ENCODE measurements at places on chromosomes 11 and 22.
A peak's percentile ranks its signal among the peaks of the same experiment; 100 is the strongest.

- no peak for DNase-seq
These were observed 109.5 kb downstream of the FANCF start for GRCh38 chr11:22516111-22516510.

- DNase-seq, result no peak
These were observed 1.4 kb downstream of the MYEOV start for GRCh38 chr11:69295079-69295994.

DNA sequence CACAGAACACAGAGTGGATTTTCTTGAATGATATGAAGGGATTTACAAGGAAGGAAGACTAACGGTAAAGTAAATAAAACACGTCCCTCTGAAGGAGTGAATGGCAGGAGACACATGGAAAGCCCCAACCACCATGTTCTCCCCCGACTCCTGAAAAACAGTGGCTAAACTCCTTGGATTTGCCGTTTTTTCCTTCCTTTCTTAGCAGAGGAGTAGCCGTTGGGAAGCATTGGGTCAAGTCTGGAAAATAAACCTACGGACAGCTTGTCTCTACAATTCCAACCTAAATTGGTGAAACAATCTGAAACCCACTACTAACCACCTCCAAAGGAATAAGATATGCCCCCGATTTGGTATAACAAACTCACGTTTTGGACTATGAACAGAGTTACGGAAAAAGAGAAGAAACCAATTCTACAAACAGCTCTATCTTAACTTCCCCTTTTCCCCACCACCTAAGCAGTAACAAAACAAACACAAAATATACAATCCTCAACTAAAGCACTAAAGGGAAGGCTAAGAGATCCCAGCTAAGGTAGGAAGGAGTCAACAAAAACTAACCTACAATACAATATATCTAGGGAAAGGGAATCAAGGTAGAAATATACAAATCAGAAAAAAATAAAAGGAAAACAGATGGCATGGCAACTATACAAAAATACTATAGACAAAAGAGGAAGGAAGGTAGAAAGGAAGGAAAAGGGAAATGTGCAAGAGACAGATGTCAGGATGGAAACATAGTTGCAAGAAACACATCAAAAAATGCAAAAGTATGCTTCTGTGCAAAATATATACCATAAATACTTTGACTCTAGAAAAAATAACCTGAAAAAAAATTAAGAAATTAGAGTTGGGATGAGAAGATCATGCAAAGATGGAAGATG, 43.8 kb upstream of the LYVE1 start:
- no peak for DNase-seq

DNA sequence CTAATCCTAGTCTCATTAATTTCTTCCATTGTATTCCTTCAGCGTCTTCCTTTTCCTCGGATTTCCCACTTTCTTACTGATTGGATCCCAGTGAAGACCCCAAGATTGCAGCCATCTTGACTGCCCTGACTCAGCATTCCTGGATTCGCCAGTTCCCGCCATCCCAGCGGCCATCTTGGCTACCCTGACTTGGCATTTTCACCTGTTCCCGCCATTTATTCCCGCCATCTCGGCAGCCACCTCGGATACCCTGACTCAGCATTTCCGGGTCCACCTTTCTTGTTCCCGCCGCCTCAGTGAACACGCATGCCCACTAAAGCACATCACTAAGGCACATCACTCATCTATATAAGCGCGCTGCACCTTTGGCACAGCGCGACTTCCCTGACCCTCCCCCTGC, 13.8 kb upstream of the OR56A3 start:
- DNase-seq, result no peak

DNA sequence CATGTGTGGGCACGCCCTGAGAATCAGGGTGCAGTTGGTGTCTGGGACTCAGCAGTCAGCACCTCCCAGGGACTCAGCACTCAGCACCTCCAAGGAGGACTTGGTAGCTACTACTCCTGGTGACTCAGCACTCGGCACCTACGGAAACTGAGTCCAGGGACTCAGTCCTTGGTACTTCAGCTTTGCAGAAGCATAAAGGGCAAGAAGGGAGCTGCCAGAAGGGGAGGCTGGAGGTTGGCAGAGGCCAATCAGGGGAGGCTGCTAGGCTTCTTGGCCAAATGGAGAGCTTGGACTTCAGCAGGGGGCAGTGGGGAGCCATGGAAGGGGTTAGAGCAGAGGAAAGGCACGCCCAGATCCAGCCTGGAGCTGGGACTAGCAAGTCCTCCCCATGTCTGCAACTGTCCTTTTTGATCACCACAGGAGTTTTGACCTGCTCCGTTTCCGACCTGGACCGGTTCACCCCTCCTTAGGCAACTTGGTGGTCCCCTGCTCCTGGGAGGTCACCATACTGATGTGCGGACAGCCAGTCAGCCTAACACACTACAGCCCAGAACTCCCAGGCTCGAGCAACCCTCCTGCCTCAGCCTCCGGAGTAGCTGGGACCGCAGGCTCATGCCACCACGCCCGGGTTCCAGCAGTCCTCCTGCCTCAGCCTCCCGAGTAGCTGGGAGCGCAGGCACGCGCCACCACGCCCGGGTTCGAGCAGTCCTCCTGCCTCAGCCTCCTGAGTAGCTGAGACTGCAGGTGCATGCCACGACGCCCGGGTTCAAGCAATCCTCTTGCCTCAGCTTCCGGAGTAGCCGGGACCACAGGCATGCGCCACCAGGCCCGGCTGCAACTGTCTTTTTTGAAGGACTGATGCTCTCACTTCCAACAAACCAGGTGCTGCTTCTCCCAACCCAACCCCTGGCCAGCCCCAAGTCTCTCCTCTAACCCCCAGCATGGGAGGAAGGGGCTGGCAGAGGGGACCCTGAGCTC, 1.5 kb downstream of the ANO9 start:
- no peak for DNase-seq

DNA sequence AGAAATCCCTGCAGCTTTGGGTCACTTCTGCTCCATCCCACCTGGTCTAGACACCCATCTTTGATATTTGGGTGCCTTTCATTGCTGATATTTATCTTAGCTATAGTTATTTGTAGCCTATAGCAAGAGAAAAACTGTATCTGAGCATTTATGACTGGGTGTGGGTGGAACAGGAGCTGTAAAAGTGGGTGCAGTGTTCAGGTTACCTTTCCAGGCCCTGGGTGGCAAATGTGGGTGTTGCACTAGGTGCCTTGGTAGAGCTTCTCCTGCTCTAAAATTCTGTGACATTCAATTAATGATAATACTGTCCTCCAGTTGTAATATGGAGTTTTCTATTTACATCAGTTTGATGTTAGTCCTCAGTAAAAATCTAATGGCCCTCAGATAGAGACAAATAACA, 78.4 kb upstream of the OR4B1 start:
- no peak for DNase-seq

DNA sequence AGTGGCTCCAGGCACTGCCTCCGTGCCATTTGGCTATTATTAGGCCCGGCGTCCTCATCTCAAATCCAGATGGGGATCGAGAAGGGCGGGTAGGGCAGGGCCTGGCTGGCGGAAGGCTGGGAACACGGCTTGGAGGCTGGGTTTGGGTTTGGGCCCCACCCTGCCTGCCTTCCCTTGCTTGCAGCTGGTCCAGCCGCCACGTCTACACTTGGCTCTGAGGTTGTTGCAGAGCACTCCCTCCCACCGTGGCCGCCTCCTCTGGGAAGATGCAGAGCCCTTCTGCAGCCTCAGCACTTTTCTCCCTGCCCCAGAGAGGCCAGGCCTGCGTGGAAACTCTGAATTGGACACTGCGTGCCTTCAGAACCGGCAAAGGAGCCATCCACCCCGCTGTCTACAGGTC, 5.2 kb upstream of the SMTN start:
- no peak for DNase-seq

DNA sequence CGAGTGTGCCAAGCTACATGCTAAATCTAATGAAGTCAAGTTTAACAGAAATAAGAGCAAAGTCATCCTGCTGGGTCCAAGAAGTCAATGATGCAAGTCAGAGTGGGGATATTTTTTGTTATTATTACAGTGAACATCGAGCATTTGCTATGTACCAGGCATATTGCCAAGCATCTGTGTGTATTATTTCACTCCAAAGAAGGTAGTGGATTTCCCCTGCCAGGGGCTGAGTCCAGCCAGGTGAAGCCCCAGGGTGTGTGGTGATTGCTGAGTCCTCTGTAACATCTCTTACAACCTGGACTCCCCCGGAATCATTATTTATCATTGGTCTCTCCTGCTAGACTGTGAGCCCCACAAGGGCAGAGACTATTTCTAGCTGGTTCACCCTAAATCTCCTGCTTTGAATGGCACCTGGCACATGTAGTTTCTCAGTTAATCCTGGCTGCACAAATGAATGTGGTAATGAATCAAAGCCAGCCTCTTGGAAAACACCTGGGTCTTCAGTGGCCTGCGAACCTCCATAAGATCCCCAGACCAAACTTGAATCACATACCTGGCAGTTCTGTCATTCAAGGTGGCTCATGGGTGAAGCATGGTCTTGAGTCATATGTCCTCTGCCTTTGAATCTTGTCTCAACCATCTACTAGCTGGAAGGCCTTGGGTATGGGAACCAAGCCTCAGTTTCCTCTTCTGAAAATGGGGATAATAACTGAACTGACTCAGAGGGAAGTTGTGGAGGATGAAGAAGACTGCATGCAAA, 549.2 kb downstream of the MIAT start:
- DNase-seq, result no peak

GRCh38 chr11:8229299-8230177, 34.1 kb downstream of the LMO1 start:
- DNase-seq, result no peak

DNA sequence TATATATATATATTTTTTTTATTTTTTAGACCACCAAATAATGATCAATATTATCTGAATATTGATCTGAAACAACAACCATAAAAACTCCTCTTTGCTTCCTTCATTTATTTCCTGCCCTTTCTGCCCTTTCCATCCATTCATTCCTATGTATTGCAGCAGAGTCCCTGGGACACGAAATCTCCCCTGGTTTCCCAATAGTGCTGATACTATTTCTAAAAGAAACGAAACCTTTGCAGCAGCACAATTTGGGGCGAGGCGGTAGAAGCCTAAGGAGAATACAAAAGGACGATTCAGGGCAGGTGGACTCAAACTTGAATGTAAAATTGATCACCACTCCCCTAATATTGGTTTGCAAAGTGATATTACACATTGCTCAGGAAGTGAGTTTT, 16.9 kb upstream of the AMOTL1 start:
- DNase-seq, result no peak

GRCh38 chr11:91851908-91852307, 372.7 kb upstream of the FAT3 start:
- no peak for DNase-seq

DNA sequence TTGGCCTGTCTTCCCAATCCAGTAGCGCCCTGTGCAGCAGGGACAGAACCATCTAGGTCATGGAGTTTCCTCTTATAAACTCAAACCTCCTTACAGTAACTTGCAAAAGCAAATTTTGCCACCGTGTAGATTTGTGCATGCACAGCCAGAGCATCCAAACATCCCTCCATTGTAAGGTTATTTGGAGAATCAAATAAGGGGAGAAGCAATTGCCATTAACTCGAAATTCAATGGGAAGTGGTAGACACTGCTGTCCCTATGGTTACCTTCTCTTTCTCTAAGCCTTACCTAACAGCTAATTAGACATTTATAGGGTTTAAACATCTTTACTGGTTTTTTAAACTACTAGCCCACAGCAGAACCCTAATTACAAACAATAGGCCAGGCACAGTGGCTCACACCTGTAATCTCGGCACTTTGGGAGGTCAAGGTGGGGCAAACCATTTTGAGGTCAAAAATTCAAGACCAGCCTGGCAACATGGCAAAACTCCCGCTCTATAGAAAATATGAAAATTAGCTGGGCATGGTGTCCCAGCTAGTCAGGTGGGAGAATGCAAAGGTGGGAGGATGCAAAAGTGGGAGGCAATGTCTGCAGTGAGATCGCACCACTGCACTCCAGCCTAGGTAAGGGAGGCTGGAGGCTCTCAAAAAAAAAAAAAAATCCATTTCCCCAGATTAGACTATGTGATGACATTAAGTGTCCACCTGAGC, 6.6 kb downstream of the HSPA8 start:
- no peak for DNase-seq

GRCh38 chr22:41746567-41747400, 47.5 kb downstream of the MEI1 start:
- peak; percentile 39 for DNase-seq

- no peak for DNase-seq
These were observed 119.6 kb downstream of the DYNC2H1 start for GRCh38 chr11:103228807-103229206.

- no peak for DNase-seq
These were observed 116.6 kb upstream of the TOP3B start for GRCh38 chr22:22099194-22099486.

DNA sequence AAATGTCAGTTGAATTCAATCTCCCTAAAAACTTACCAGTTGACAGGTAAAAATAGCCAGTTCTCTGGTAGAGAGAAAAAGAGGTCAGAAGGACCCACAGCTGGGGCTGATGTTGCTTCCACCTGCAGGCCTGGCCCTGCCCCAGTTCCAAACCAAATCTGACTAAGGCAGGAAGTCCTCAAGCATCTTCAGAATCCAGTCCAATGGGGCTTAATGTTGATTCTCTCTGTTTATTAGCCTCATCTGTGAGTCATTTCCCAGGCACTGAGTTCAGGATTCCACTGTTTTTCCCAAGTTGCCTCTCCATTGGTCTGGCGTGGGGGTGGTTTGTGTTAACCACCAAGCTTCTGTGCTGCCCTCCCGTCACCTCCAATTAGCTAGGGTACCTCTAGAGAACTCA, 601.8 kb downstream of the INSC start:
- no peak for DNase-seq

GRCh38 chr11:19659529-19659928, 53.1 kb upstream of the NAV2 start:
- no peak for DNase-seq

- DNase-seq, result no peak
These were observed 1179.0 kb downstream of the LRRC4C start for GRCh38 chr11:40280159-40281051.

- DNase-seq, result no peak
These were observed 579 bp upstream of the RASD2 start for GRCh38 chr22:35539910-35540594.

- DNase-seq, result no peak
These were observed 5.9 kb downstream of the PLXNB2 start for GRCh38 chr22:50301581-50301991.

GRCh38 chr11:44565953-44566949, 788 bp downstream of the CD82 start:
- no peak for DNase-seq

- no peak for DNase-seq
These were observed 125.6 kb upstream of the BLID start for GRCh38 chr11:122241566-122241965.

DNA sequence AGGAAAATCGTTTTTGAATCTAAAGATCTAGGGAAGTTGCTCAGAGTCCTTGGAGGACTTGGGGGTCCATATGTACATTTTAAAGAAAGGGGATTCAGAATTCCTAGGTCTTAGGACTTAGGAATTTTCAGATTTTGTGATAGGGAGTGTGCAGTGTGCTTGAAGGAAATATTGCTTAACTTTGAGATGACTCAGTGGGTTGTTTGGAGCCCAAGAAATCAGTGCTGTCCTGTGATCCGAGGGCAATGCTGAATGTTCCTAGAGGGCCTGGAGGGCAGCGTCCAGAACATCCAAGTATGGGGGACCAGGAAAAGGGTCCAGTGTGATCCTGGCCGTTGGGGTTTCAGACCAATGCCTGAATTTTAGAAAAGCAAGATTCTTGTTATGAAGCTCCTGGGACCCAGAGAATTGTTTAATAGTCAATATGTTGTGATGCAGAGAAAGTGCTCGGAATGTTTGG, 3.1 kb upstream of the IGF2 start:
- DNase-seq, result no peak

- DNase-seq, result no peak
These were observed 18.9 kb downstream of the AP1B1 start for GRCh38 chr22:29369460-29369859.

All from cerebellar nuclear complex (tissue), 1 donor.